Hematopoietic multipotent progenitor cell (in vitro differentiated cells): ENCODE measurements at places on chromosomes 1 and 21. TPM values are rescaled to one million over a fixed set of nuclear protein-coding genes. Genes with fewer than 3 reads are reported as not detected.

- no peak for DNase-seq
Observed at GRCh38 chr1:173415490-173415889, 61.6 kb upstream of the PRDX6 start.

DNA sequence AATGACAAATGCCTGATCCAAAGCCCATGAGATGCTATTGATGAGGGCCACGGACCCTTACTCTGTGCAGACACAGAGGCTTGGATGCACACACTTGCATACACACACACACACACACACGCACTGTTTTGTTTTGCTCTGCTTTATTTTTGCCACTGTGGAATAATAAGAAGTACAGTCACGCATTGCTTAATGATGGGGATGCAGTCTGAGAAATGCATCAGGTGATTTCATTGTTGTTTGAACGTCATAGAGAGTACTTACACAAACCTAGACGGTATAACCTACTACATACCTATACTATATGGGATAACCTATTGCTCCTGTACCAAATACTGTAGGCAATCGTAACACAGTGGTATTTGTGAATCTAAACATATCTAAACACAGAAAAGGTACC lies 104.4 kb downstream of the RHOU start:
- no peak for DNase-seq

DNA sequence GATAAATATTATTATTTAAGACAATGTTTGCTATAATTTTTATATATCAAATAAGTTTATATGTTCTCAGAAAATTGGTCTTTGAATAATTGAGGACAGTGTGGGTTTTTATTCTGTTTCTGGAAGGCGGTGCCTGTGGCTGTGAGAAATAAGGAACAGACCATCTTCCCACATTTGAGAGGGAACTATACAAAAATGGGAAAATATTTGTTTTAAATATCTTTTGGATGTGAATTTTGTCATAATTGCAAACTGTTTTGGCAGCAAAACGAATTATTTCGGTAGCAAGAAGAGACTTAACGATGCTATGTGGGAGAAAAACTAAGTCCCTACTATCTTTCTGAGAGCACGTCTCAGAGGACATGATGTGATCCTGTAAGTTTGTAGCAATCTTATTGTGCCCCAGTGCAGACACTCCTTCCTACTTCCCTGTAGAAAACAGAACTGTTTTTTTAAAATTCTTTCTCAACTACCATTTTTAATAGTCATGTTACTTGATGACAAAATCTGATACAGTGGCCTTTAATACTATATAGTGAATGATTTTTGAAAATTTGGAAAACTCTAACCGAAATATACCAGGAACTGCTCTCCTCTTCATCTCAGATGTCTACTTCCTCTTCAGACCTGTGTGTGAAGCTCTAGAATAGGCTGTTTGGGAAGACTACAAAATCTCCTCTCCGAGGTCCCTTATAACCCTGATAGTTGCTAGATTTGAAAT lies 25.4 kb downstream of the PTPRC start:
- no peak for DNase-seq

SUSD4 gene
- not detected for total RNA-seq

ERICH3 gene
- under 0.01 TPM for total RNA-seq

ETV3L gene
- not detected for total RNA-seq
